Naive B cell (primary cell): ENCODE measurements at places on chromosomes 12 and 14.

- DNase-seq = no peak
These were observed 3.3 kb downstream of the COL2A1 start for GRCh38 chr12:48000878-48001504.

- no peak for DNase-seq
These were observed 44.8 kb upstream of the FRS2 start for GRCh38 chr12:69425417-69425816.

DNA sequence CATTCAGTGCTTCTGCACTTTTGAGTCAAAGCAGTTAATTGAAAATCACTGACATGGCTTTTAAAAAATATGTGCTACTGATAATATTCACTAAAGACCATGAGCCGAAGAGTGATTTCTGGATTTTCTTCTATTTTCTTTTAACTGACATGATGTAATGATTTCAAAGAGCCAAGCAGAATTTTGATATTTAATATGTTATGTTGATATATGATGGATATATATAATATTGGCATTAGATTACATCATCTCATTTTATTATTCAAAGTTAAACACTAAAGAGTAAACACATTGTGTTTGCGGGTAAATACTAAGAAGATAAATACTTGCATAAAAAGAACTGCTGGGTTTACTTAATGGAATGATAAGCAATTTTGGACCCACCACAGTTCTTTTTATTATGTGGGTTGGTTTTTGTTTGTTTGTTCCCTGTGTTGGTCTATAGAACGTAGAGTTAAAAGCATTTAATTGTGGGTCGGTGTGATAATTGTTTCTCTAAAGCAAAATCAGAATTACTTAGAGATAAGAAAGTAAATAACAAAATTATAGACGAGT is 692 bp downstream of the SPIC start:
- DNase-seq = no peak

- DNase-seq = no peak
These were observed 323.7 kb downstream of the TMEM121 start for GRCh38 chr14:105849933-105850626.

- DNase-seq = no peak
These were observed 50.6 kb downstream of the KIF21A start for GRCh38 chr12:39392154-39392925.

DNA sequence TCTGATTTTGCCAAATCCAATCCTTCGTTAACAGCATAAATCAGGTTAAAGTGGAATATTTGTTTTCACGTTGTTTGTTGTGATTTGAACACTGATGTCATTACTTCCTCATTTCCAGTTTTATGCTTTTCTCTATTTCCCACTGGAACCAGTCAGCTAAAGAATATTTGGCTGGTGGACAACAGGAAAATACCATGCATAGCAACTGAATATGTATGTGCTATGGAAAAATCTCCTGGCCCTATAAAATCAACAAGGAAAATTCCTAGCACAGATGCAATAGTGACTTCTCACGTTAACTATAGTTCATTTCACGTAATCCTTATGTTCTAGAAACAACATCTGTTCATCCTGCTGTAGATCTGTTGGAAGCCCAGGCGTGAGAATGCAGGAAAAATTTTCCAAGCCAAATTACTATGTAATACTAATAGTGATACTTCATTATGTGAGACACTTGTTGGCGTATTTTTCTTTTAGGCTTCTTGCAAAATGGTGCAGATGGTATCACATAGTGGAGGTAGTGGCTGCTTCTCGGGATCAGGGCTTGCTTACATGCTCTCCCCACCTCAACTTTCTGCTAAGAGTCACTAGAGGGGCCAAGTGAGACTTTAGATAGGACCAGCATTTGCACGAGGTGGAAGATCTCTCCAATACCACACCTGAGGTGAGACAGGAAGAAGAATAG is 86.3 kb upstream of the USP44 start:
- no peak for DNase-seq

DNA sequence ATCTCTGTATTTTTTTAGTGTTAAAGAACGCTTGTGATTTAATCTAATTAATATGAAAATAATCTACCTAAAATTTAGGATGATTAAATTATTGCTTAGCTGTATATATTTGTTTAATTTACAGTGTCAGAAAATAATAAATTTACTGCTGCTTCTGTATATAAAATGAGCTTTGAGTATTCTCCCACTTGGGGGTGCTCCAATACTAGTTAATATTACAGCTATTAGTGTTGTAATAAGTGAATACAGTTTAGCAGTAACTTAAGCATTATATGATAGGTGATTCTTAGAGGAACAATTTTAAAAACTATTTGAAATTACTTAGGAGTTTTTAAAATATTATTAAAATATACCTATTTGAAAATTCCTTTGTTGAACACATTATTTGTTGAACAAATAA is 62.2 kb downstream of the PAPOLA start:
- no peak for DNase-seq

DNA sequence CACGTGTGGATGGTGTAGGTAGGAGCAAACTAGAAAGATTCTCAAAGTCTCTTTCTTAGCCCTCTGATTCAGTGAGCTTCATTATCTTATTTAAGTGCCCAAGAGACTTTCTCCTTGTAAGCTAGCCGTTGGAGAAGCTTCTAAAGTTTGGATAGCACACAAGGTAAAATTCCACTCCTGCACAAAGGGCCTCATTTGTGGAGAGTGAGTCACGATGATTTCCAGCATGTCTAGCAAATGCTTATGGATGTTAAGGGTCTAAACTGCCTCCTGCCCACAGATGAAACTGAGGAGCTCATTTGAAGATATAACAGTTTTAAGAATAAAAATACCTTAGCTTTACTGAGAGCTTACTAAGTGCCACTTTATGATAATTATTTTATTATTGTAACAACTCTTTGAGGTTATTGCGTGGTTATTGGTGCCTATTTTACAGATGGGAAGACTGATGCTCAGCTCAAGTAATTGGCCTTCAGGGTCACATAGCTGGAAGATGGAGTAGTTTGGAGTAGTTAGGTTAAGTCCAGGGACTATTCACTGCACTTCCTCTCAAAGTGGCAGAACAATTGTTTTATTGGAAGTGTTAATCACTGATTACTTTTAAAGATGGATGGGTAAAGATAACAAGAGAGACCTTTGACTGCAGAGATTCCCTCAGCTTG is 78.7 kb upstream of the HIF1A start:
- DNase-seq = no peak
